T follicular helper cell (primary cell): ENCODE measurements at places on chromosomes 13 and 19.

DNA sequence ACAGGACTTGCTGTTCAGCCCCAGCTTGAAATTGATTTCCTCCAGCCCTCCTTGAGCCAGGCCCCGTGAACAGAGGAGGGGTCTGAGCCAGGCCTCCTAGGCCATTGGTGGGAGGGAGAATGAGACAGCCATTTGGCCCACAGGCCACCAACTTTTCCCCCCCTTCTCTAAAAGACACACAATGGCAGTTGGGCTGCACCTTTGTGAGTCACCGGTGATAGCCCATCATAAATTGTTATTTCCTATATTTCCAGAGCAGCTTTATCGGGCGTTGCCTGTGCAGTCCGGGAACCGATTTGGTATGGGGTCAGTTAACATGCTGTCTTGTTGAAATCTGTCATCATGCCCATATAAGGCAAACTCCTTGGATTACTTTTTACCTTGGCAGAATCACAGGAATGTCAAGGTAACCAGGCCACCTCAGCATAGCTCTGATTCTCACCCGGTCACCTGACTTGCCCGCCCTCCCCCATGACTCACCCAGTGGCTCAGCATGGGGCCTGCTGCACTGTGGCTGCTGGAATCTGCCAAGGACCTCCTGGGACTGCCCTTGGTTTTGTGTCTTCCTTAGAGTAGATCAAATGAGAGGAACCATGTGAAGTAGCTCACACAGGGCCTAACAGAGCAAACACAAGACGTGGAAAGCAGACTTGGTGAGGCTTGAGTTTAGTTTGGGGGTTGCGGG lies 36.1 kb downstream of the ACTN4 start:
- no peak for DNase-seq

DNA sequence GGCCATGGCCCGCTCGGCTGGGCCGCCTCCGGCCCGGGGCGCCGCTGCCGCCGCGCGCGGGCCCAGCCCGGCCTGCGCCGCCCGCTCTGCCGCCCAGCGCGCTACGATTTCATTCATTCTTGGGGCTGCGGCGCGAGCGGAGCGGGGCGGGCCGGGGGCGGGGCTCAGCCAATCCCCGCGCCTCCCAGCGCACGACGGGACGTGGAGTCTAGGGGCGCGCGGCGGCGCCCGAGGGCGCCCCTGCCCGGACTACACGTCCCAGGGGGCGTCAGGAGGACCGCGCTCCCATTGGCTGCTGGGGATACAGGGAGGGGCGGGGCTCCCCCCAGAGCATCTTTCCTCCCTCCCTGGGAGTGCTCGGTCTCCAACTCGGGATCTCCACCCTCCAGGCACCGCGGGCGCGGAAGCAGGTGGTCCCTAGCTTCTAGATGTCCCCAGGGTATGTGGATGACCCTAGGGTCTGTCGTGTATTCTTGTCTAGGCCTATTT lies 5.6 kb upstream of the DPF1 start:
- peak; percentile 46 for DNase-seq

DNA sequence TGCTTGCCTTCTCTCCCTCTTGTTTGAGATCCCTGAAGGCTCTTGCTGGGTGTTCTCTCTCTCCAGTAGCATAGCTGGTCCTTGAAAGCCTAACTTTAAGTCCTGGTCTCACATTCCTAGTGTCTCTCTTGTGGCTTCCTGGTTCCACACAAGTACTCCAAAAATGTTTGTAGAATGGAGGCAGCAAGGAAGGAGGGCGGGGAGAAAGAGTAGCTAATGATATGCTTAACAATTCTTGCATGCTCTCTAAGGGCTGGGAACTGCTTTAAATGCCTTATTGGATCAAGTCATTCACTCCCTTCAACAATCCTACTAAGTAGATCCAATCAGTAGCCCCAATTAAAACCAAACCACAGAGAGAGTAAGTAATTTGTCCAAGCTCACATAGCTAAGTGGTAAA lies 357.3 kb downstream of the KLF5 start:
- no peak for DNase-seq

GRCh38 chr19:45045671-45046353 lies 7.0 kb downstream of the CLASRP start:
- no peak for DNase-seq

DNA sequence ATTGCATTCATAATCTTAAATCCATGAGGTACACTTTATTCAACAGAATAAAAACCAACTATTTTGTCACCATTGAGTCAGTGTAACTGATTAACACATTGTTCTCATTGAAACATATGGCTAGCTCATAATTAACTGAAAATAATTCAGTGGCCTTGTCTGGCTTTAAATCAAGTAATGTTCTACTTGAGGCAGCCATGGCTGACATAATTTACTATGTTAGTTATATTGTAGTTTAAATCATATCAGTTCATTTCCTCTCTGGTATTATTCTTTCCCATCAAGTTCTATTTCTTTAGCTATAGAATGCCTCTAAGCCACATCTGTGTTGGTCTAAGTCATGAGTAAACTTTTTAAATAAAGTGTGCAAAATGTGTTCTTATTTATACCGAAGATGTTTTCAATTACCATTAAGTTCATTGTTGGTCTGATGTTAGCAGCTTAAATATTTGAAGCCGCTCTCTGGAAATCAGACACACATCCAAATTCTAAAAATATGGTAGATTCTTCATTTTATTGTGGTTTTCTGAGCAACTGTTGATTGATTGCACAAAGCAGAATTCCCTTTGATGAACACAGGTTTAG lies 393.7 kb downstream of the GPC6 start:
- no peak for DNase-seq

- no peak for DNase-seq
Measured at GRCh38 chr13:93758575-93758974, 532.0 kb downstream of the GPC6 start.

DNA sequence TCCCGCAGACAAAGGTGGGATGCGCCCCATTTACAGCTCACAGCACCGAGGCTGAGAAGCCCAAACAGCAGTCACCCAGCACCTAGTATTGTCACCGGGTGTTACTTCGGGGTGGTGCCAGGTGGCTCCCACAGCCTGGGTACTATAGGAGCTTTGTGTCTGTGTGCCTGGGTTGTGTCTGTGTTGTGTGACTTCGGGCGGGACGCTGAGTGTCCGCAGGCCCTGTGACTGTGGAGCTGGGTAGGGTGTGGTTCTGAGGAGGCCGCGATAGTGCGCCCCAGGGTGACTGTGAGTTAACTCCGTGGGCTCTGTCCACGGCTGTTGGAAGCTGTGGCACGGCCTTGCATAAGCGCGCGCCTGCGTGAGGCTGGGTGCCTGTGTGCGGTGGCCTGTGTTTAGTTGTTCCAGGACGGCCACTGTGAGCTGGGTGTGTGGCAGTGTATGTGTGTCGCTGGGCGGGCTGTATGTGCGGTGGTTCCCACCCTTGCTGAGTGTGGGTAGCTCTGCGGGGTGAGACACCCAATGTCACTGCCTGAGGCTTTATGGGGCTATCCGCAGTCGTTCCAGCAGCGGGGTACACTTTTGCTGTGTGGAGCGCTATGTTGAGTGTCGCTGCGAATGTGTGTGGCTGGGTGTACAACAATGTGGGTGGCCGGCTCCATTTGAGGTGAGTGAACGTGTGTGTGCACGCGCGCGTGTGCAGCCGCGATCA lies 559 bp upstream of the SSBP4 start:
- DNase-seq, result no peak

DNA sequence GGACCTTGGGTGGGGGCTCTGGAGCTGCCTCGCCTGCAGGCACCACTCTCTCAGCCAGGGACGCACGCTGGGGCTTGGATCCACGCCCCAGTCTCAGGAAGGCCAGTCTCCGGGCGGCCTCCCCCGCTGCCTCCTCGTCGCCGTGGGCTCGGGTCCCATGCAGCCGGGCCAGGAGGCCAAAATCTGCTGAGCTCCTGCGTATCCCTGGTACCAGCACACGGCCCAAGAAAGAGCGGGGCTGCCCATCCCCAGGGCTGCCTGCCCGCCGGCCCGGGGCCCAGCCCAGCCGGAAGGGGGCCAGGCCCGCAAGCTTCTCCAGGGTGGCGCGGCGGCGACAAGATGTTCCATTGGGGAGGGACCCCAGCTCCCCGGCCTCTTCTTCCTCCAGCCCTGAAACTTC lies 6.7 kb downstream of the EXOC3L2 start:
- DNase-seq, result no peak

GRCh38 chr13:50588491-50589130 lies 254.9 kb downstream of the DLEU7 start:
- no peak for DNase-seq

- no peak for DNase-seq
Measured at GRCh38 chr19:53057904-53058580, 13.5 kb downstream of the ERVV-2 start.

DNA sequence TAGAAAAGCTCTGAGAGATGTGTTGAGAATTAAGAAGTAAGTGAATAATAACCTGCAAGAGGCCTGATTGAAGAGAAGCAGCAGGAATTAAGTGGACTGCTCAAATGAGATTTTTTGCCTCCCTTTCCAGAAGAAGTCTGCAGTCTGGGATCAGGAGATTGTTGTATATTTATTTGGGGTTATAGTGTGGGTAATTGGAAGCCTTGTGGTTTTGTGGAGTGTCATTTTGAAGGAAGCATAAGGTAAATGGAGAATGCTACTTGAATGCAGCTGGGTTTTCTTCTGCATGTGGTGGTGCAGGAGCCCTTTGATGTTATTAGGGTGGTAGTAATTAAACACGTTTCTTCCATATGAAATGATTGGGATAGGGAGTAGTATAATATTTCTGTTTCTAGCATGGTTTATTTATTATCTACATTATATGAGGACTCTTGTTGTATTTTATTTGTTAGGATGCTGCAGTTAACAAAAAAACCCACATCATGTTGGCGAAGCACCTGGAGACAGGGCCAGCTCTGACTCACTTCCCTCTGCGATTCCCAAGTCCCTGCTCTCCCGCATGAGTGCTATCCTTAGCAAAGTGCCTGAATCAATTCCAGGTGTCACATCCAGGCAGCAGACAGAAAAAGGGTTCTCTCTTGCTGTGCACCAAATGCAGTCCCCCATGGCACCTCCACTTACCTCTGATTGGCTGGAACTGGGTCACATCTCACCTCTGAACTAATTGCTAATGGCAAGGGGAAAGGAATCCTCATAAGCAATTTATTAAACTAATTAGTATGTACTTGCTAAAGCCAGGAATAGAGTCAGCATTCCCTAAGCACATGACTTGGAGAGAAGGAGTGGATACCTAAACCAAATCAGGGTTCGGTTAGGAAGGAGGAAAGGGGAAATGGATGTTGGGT lies 54.8 kb downstream of the DGKH start:
- no peak for DNase-seq

DNA sequence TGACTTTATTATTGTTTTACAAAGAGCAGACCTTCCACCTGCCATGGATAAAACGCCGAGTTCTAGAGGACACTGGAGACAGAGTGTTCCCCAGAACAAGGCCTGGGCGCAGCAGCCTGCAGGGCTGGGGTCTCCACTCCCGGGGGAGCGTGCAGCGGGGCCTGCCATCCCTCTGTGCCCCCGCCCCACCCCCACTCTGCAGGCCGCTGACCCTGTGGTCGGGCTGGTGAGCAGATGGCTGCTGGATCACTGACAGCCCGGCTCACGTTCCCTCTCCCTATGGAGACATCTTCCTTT lies 8.6 kb upstream of the PTBP1 start:
- DNase-seq, result no peak

- DNase-seq, result no peak
Measured at GRCh38 chr19:28372576-28373247, 840.2 kb downstream of the UQCRFS1 start.

GRCh38 chr13:37995092-37995491 lies 125.5 kb upstream of the TRPC4 start:
- DNase-seq, result no peak

DNA sequence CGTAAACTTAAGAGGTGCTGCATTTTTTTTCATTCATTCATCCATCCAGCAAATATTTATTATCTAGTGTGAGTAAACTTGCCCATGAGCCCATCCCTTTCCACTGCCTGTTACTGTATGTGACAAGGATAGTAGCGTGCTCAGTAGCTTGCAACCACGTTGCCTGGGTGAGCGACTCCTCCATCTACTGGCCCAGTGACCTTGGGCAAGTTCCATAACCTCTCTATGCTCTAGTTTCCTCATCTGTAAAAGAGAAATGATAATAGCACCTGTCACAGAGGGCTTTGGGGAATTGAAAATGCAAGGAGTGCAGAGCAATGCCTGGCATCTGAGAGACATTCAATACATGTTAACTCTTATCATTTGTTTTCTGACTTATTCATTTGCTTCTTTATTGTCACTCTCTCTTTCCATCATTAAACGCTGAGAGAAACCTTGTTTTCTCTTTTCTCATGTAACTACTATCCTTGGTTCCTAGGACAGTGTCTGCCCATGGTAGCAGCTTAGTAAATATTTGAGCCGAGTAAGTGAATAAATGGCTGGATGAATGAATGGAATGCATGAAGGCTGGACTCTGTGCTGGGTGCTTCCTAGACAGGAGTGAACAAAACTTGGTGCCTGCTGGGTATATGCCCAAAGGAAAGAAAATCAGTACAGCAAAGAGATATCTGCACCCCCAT lies 19.9 kb downstream of the LRCH1 start:
- no peak for DNase-seq

- DNase-seq, result no peak
Measured at GRCh38 chr19:31671411-31672035, 322.3 kb upstream of the TSHZ3 start.

DNA sequence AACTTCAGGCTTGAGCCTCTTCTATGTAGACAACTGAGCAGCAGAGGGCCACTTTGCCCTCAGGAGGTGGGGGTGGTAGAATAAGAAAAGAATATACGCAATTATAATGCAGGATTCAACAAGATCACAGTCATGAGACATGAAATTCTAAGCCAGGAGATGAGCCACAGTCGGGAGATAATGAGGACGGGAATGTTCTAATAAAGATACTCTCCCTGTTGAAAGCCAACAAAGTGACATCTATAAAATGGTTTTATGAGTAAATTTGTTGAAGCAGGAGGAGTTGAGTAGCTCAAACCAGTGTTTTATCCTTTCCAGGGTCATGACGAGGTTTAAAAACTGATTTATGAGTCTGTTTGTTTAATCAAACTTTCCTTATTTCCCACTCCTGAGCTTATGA lies 152.0 kb upstream of the SERP2 start:
- DNase-seq, result no peak

DNA sequence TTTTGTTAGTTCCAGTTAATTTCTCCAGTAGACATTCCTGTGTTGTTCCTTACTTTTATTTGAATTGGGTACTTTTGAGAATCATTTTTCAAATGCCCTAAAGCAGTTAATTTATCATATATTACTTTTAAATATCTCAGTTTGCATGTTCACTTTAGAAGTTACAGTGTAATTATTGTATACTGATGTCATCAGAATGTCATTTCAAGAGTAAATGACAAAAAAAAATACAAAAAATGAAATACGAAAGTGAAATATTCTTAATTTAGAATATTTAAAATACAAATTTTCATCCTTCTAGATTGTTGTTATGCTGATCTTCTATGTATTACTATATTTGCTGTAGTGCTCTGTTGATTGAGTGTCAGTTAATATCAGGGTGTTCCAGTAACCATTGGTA lies 114.2 kb downstream of the PAN3 start:
- DNase-seq, result no peak
